ENCODE measurements at places on chromosomes 7 and 10.

GRCh38 chr10:124711145-124711544 is 33.0 kb downstream of the FAM53B start:
- no peak for DNase-seq

DNA sequence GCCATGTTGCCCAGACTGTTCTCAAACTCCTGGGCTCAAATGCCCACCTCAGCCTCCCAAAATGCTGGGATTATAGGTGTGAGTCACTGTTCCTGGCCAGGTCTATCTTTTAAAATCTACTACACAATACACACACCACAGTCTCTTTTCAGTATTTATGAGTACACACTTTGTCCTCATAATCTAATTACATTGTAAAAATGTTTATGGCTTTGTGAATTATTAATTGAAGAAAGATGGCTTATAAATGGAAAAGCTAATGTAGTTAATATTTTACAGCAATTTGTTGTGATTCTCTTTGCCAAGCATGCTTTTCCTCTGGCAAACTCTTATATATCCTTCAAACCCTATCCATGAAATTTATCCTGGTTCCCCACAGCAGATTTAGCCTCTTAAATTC is 22.0 kb downstream of the LAMB4 start:
- no peak for DNase-seq

DNA sequence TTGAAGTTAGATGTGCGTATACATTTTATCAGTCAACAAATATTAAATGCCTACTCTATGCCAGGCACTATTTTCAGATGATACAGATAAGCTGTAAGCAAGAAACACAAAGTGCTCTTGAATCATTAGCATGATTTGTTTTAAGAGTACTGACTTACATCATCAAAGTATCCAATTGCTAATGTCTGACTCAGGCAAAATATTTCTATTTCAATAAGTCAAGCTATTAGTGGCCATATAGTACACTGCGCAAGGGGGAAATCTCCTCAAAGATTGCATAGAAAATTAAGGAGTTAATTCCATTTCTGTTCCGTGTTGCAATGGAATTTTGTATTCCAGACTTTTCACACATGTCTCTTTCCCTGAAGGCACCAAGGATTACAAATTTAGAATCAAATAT is 46.1 kb upstream of the DNAJC1 start:
- no peak for DNase-seq

- no peak for DNase-seq
Measured at GRCh38 chr10:97687785-97688781, 1.0 kb upstream of the AVPI1 start.

DNA sequence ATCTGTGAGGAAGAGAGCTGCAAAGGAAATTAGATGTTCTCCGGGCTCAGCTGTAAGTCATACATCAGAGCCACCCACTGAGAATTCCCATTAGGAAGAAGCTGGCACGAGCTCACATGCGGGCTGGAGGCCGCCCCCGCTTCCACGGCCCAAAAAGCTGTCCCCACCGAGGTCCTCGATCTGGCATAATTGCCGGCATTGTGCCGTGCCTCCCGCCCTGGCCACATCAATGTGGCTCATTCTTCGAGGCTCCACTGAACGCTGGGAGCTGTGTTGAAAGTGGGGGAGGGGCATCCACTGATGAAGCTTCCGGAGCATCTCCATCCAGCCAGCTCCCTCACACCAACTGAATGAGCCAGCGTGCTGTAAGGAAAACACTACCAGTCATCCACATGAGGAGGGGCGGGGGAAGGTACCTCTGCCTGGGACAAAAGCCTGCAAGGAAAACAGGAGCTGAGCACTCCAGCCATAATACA is 173.1 kb downstream of the PTPRN2 start:
- no peak for DNase-seq

DNA sequence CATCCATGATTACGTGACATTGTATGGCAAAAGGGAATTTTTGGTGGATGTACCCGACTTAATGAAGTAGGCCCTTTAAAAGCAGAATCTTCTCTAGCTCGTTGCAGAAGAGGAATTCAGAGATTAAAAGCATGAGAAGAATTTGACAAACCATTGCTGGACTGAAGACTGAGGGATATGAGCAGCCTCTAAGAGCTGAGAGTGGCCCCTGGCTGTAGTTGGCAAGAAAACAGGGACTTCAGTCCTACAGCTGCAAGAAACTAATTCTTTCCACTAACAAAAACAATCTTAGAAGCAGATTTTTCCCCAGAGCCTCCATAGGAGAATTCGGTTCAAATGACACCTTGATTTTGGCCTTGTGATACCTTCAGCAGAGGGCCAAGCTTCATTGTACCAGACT is 34.1 kb downstream of the MACC1 start:
- no peak for DNase-seq

- DNase-seq = no peak
Measured at GRCh38 chr10:128928231-128928836, 538.7 kb upstream of the MGMT start.

- DNase-seq = no peak
Measured at GRCh38 chr7:123974326-123974908, 49.4 kb downstream of the SPAM1 start.

DNA sequence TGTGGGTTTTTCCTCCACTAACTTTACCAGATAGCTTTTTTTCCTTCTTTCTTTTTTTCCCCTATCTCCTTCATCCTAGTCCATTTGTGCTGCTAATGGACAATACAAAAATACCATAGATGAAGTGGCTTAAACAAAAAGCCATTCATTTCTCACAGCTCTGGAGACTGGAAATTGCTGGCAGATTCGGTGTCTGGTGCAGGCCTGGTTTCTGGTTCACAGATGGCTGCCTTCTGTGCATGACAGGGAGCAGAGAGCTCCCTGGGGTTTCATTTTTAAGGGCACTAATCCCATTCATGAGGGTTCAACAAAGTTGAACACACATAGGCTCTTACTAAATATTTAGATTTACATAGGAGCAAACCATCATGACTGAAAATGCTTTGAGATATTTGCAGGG is 467.4 kb downstream of the TYW1 start:
- DNase-seq = no peak

DNA sequence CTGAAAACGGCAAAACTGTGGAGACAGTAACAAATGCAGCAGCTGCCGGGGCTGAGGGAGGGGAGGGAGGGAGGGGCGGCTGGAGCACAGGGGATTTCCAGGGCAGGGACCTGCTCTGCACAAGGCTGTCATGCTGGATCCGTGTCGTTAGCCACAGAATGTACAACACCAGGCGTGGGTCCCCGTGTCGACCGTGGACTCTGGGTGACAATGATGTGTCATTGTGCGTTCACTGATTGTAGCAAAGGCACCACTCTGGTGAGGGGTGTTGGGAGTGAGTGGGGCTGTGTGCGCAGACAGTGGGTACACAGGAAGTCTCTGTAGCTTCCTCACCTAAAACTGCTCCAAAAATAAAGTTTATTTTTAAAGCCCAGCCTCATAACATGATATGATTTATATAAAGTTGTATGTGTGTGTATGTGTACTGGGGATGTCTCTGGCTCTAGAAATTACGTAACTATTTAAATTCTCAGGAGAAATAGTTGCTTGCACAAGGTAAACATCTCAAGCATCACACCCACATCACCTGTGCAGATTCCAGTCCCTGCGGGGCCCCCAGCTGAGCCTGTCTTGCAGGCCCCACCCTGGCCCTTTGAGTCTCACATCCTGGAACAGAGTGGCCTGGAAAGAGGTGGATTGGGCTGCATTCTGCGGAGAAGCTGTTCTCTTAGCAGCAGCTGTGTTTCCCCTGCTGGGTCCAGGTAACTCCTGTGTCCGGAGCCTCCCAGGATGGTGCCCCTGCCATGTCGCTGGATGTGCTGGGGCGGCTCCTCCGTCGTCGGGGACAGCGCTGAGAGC is 135.7 kb downstream of the DYNC2I1 start:
- no peak for DNase-seq

DNA sequence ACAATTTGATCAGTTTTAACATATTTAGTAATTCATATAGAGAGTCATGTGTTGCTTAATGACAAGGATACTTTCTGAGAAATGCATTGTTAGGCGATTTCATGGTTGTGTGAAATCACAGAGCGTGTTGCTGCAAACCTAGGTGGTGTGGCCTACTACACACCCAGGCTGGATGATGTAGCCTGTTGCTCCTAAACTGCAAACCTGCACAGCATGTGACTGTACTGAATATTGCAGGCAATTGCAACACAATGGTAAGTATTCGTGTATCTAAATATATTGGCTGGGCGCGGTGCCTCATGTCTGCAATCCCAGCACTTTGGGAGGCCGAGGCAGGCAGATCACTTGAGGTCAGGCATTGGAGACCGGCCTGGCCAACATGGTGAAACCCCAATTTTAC is 73.7 kb upstream of the BAIAP2L1 start:
- DNase-seq = no peak

DNA sequence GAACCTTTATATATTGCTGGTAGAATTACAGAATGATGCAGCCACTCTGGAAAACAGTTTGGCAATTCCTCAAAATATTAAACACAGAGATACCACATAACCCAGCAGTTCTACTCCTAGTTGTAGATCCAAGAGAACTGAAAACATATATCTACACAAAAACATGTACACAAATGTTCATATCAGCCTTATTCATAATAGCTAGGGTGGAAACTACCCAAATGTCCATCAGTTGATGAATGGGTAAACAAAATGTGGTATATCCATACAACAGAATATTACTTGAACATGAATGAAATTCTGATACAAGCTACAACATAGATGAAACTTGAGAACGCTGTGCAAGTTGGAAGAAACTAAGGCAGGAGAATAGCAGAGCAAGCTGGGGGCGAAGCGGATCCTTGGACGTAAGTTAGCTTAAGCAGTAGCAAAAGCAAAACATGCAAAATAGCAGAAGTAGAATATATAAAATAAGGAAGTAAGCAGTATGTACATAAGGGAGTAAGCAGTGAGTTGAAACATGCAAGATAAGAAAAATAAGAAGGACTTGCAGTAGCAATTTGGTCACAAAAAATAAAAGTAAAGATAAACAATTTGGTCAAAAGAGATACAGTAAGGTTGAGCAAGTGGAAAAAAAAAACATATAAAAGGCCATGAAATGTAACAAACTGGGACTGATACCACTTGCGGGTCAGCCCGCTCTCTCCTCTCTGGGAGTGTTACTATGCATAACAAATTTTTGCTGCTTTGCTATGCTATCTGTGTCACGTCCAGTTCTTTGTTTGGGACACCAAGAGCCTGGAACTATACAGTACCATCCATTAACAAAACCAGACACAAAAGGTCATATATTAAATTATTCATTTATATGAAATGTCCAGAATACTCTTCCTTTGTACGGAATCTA is 18.0 kb upstream of the HILPDA start:
- DNase-seq = no peak

- no peak for DNase-seq
Measured at GRCh38 chr7:42492920-42493319, 255.9 kb upstream of the GLI3 start.

- no peak for DNase-seq
Measured at GRCh38 chr10:76244061-76244686, 812.8 kb downstream of the LRMDA start.

- DNase-seq = no peak
Measured at GRCh38 chr10:121303287-121303890, 294.9 kb downstream of the FGFR2 start.

DNA sequence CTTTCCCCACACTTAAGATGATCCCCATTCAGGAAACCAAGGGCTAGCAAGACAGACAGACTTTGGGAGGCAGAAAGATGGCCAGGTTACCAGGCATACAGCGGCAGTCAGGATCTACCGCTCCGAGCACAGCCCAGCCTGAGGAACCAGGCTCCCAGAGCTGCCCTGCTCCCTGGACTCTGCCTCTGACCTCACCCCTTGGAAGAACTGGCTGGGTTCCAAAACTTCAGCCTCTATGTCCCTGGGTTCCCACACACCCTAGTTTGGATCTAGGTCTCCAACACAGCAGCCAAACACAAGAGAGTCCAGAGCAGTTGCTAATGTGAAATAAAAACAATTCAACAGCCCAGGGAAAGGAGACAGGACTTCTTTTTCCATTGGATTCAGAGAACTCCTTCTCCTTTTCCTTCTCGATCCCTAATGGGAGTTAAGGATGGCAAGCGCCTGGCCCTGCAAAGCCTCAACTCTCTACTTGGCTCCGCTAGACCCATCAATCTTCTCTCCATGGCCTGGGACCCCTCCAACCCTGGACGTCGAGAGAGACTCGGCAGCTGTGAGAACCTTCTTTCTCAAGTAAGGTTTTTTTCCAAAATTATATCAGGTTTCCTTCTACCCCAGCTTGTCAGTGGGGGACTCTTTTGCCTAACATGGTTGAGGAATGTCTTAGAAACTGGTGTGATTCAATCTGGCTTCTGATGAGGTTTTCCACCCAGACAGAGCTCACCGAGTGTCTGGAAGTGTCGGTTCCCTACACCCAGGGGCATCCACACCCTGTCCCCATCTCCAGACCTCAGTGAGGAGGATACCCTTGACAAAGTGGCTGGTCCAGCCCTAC is 219.6 kb downstream of the KCNMA1 start:
- DNase-seq = no peak

DNA sequence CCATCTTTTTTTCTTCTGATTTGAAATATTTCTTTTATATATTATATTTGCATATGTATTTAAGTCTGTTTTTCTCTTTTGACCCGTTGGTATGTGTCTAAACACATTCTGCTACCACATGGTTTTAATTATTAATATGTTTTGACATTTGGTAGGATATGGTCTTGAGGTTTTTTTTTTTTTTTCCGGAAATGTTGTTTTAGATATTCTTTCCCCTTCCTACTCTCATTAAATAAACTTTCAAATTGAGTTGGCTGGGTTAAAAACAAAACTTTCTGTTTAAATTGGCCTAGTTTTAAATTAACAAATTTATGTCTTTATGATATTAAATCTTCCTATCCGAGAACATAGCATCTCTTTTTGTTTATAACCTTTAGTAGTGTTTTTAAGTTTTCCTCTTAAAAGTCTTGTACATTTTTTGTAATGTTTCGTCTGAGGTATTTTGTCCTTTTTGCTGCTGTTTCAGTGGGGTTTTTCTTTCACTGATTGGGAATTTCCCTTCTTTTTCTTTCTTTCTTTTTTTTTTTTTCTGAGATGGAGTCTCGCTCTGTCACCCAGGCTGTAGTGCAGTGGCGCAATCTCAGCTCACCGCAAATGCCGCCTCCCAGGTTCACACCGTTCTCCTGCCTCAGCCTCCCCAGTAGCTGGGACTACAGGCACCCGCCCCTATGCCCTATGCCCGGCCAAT is 25.4 kb downstream of the STAM start:
- no peak for DNase-seq

GRCh38 chr10:130109796-130110245 is 809 bp downstream of the C10orf143 start:
- peak; percentile 48 for DNase-seq

DNA sequence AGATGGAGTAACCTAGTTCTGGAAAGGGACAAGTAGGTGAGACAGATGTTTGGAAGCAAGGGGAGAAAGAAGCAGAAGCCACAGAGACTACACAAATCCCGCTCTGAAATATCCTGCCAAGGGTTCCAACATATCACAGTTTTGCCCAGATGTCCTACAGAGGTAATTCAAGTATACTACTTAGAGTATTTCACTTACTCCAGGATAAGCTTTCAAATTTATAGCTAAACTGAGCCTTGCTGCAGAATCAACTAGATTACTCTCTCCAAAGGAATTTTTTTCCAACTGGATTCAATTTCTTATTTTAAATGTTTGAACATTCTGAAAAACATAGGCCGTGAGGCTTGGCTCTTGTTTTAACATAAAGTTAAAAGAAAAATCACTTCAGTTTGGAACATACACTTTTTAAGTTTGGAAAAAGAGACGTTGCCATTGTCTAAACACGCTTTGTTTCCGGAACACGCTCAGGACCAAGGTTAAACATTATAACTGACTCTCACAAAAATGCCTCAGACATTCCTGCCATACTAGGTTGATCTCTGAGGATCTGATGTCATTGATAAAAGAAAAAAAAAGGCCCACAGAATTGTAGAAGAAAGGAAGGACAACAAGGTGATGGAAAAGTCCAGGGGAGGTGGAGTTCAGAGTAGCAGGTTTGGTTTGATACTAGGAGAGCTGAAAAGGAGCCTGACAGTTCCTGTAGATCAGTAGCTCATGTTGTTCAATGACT is 74.8 kb downstream of the FAM185A start:
- DNase-seq = no peak

All from stimulated activated CD8-positive, alpha-beta memory T cell treated with anti-CD3 and anti-CD28 coated beads, Interleukin-7, amount 100 ng/mL, for 1 hour (primary cell).